ENCODE measurements at places on chromosomes 11 and 22. TPM values are rescaled to one million over a fixed set of nuclear protein-coding genes. Genes with fewer than 3 reads are reported as not detected.

DNA sequence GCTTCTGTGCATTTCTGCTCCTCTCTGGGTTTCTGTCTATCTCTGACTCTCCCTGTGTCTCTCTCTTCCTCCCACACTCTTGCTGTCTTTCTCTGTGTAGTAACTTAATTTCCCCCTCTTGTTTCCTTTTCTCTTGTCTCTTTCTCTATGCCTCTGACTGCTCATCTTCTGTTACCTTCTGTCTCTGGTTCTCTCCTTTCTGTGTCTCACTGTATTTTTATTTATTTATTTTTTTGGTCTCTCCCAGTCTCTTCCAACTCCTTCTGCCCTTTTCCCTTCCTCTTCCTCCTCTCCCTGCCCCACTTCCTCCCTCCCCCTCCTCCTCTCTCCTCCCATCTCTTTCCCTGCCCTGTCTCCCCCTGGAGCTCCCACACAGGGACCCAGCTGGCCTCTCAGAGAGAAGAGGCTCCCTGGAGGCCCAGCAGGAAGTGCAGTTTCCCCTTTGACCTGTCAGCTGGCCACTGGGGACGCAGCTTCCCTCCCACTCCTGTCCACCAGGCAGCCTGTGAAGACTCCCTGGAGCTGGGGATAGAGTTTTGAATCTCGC is 38.3 kb upstream of the MYH9 start:
- DNase-seq = no peak

PAX6 gene
- total RNA-seq = not detected

GRCh38 chr11:20111871-20112270 is 48.4 kb downstream of the DBX1 start:
- DNase-seq = no peak

DNA sequence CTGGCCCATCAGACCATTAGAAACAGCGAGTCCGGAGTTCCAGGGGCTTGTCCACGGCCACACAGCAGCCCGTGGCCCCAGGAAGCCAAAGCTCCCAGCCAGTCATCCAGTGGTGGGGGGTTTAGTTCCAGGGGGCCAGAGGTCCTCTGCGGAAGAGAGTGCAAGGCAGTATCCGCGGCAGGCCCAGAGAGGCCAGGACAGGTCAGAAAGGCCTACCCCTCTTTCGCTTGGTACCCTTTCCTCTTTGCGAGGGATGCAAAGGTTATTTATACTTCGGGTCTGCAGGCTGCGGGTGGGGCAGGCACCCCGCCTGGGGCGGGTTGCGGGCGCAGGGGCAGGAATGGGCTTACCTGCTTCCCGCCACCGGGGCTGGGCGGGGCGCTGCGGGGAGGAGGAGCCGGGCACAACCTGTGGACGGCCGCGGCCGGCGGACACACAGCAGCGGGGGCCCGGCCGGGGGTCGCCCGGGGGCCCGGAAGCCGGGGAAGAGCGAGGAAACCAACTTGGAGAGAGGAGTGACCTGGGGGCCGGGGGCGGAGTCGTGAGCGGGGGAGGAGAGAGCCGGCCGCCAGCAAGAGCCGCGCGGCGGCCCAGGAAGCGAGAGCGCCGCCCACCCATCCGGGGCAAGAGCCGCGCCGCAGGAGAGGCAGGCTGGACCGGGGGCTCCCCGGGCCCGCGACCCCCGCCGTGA is at the start of gene SH3BP1:
Gene SH3BP1, plus strand, starts transcription at position 600 of the 691 bp plus-strand sequence. CDS start 119 bp downstream, outside the sequence.
- DNase-seq = no peak

C11orf91 gene
- total RNA-seq = not detected

DNA sequence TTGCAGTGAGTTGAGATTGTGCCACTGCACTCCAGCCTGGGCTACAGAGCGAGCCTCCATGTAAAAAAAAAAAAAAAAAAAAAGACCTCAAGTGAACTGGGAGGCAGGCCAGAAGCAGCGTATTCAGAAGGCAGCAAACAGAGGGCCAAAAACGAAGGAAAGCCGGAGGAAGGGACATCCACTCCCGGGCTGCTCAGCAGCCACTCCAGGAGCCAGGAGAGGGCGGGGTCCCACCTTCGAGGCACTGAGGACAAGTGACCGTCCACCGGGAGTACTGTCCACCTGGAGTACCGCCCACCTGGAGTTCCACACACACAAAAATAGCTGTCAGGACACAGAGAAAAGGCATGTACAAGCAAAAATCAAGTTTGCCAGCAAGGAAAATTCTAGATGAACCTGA is 5.5 kb downstream of the TOLLIP start:
- DNase-seq = peak; percentile 77

C11orf86 gene
- not detected for total RNA-seq

KIRREL3 gene
- 1.7 TPM for total RNA-seq

KCNC1 gene
- total RNA-seq = not detected

RNF214 gene
- 21.5 TPM for total RNA-seq

GRCh38 chr11:6604790-6605189 is 1.2 kb downstream of the ILK start:
- no peak for DNase-seq

- DNase-seq = no peak
Measured at GRCh38 chr22:29476116-29476515, 3.9 kb upstream of the NEFH start.

DNA sequence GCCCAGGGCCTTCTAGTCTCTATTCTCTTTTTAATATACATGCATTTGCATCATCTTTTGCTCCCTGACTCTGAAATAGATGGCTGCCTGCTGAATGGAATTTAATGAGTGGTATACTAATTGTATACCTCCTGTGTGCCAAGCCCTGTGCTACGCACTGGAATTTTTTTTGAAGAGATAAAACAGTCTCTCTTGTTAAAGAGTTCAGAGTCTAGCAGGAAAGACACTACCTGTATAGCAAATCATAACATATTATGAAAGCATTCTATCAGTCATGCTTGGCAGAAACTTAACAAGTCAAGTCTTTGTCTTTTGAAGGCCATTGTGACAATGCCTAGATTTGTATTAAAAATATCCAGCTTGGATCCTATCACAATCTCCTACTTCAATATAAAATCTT is 63.7 kb upstream of the SESN3 start:
- DNase-seq = no peak

DNA sequence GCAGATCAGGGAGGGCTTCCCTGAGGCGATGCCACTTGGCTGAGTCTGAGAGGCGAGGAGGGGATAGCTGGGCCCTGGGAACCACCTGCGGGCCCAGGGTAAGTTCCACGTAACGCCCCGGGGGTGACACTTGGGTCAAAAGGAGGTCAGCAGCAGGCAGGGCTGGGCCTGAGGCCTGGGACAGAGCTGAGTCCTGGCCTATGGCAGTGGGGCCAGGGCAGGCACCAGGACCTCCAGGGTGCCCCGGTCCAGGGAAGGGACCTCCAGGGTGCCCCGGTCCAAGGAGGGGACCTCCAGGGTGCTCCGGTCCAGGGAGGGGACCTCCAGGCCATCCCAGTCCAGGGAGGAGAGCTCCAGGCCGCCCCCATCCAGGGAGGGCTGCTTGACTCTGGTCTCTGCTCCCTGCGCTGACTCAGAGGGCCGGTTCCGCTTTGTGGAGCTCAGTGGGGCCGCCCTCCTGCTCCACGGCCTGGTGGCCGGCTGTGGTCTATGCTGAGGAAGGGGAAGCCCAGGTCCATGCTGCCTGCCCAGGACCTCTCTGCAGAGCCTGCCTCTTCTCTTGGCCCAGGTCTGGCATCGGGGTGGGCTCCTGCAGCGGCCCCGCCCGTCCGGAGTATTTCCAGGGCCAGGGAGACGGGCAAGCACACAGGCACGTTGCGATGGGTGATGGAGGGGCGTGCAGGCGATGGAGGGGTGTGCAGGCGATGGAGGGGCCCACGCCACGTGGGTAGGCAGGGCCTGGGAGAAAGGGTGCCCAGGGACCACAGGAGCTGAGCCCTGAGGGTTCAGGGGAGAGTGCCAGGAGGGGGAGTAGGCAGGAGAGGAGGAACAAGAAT is 19.5 kb upstream of the WNT7B start:
- DNase-seq = no peak

- no peak for DNase-seq
Measured at GRCh38 chr11:120174866-120175265, 36.0 kb upstream of the OAF start.

NRIP3 gene
- total RNA-seq = 3.6 TPM

OR52I2 gene
- not detected for total RNA-seq

SPDYC gene
- not detected for total RNA-seq

TRPM5 gene
- not detected for total RNA-seq

DNA sequence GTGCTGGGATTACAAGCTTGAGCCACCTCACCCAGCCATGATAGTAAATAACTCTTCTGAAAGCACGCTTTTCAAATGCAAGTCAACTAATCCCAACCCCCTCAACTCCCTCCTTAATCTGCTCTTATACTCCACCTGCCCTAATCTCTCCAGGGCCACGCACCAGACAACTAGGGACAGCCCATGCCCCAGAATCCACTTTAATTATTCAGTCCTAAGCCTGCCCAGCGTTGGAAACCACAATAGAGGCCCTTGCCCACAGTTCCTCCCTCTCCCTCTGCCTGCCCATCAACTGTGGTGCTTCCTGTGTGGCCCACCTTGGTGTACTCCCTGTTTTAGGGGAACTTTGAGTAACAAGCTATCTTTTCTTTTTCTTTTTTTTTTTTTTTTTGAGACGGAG is 2.7 kb upstream of the VPREB3 start:
- no peak for DNase-seq

DNA sequence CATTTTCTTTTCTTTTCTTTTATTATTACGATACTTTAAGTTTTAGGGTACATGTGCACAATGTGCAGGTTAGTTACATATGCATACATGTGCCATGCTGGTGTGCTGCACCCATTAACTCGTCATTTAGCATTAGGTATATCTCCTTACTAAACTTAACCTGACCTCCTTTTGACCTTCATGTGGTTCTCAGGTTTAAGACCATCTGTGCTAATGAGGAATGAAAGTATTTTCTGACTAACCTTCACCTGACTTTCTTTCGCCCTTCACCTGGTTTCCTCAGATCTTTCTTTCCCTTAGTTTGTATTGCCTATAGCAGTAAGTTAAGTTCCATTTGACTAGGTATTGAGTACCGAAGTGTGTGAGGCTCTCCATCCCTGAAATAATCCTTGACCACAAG is 6.5 kb downstream of the EXPH5 start:
- no peak for DNase-seq

- DNase-seq = no peak
Measured at GRCh38 chr22:33726294-33726734, 194.0 kb downstream of the LARGE1 start.

DNA sequence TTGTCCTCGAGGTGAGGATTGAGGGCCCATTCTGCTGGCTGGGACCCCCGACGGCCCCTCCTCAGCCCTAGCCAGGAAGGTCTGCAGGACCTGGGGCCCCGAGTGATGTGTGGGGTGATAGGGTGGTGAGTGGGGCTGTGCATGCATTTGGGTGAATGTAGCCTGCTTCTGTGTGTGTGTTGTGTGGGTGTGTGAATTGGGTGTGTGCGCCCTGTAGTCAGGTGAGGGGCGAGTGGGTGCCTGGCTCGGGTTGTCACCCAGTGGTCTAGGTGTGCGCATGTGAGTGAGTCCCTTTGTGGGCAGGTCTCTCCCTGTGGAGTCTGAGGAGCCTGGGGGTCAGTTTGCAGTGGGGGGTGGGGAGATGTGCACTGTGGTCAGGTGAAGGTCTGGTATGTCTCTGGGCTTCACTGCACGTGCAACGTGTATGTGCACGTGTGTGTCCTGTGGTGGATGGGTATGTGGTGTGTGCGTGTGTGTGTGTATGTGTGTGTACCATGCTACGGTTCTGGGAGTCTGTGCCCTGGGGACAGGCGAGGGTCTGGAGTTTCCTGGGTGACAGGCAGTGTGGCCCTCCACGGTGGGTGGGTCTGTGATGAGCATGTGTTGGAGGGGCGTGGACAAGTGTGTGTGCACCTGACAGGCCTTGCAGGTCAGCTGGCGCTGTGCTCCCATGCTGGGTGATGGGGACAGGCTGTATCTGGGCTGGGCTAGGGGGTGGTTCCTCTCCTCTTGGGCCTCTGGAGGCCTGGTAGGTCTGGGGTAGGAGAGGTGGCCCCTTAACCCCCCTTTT is 1.0 kb downstream of the TMEM151A start:
- no peak for DNase-seq

UBQLNL gene
- total RNA-seq = 0.42 TPM

GRCh38 chr11:21710809-21711208 is 482.1 kb upstream of the ANO5 start:
- DNase-seq = no peak

Measured in esophagus muscularis mucosa (tissue), 4 donors.